ENCODE measurements at places on chromosomes 6 and 20.

DNA sequence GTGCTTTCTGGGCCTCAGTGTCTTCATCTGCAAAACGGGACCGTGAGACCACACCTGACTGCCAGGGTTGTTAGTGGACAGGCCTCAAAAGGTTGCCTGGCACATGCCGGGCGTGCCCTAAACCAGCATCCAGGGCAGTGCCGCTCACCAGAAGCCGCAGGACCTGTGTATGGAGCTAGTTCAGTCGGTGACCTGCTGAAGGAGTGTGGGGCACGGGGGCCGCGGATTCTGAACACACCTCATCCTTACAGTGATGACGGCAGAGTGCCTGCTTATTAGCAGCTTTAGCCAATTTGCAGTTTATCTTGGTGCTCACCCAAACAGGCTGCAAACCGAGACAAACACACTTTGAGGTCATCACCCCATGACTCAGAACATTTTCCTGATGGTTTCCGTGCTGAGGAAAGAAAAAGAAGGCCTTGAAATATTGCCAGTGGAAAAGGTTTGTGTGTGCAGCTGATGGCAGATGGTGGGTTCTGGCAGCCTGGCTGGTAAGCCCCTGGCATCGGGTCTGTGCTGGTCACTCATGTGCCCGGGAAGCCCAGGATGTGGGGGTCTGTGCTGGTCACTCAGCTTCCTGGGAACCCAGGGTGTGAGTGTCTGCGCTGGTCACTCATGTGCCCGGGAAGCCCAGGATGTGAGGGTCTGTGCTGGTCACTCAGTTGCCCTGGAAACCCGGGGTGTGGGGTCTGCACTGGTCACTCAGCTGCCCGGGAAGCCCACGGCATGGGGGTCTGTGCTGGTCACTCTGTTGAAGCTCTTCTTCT is 153.8 kb downstream of the ERMARD start:
- no peak for DNase-seq

DNA sequence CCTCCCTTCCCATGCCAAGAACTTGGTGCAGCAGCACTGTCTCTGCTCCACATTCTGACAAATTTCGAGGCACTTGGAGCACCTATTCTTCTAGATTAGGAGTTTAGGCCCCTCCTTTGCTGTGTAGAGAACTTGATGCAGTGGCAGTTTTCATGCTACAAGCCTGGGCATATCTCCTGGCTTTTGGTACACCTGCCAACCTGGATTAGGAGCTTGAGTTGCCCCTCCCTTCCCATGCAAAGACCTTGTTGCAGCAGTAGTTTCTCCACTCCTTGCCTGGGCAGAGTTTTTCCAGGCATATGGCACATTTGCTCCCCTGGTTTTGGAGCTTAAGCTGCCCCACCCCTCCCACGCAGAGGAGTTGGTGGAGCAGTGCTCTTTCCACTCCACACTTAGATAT is 956.1 kb downstream of the EYS start:
- no peak for DNase-seq

GRCh38 chr6:31070711-31071197 is 41.6 kb downstream of the C6orf15 start:
- no peak for DNase-seq

DNA sequence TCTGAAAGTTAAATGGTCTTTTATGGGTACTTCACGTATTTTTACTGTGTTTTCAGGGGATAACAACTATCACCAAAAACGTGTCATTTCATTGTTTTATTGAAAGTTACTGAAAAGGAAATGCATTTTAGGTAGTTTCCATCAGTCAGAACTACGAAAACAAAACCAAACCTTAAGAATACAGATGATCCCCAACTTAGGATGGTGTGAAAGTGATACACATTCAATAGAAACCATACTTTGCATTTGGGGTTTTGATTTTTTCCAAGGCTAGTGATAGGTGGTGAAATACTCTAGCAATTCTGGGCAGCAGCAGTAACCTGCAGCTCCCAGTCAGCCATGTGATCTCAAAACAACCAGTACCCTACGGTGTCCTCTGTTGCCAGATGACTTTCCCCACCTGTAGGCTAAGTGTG is 25.9 kb upstream of the EFHC1 start:
- DNase-seq: no peak

GRCh38 chr6:136582711-136583471 is 32.7 kb upstream of the MAP7 start:
- no peak for DNase-seq

- no peak for DNase-seq
These were observed 212.6 kb downstream of the PLCB1 start for GRCh38 chr20:8344631-8345030.

- no peak for DNase-seq
These were observed 40.4 kb downstream of the FAM8A1 start for GRCh38 chr6:17640477-17640917.

- DNase-seq: peak; percentile 41
These were observed 64.7 kb upstream of the APCDD1L start for GRCh38 chr20:58579819-58580473.

All from SK-N-DZ (cell line).